ENCODE measurements at places on chromosomes 2 and 18.

GRCh38 chr18:11784674-11785304 lies 66.4 kb upstream of the CHMP1B start:
- DNase-seq = no peak

DNA sequence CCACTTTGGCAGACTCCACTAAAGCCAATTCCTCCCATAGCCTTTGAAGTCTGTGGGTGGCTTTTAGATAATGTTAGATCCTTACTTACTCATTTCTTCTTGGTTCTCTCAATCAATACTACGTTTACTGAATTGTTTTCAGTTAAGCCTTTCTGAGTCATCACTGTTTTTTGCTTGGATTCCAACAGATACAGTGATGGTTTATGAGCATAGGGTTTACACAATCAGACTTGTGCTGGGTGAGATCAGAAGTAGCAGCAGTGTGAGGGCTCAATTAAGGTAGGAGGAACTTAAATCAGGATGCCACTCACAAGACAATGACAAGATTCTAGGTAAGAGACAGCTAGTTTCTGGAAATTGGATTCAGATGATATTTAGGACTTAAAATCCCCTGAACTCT lies 297.7 kb upstream of the DOK6 start:
- no peak for DNase-seq

GRCh38 chr18:55233857-55234256 lies 274.6 kb upstream of the CCDC68 start:
- DNase-seq = no peak

- no peak for DNase-seq
Observed at GRCh38 chr18:8367217-8367988, 241.8 kb upstream of the RAB12 start.

DNA sequence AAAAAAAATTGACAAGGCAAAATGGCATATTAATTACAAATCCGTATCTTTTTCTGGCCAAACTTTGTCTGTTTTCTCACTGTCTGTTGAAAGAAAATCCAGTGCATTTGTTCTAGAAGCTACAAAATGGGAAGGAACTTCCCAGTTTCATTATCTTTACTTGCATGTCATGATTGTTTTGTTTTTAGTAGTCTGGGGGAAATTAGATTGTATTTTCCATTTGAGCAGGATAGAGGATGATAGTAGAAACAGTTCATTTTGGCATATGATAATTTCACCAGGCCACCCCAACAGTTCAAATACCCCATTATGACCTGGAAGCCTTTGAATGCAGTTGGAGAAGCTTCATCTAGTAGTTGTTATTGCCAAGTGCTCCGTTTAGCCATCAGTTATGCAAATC lies 77.5 kb upstream of the RANBP2 start:
- DNase-seq = no peak

DNA sequence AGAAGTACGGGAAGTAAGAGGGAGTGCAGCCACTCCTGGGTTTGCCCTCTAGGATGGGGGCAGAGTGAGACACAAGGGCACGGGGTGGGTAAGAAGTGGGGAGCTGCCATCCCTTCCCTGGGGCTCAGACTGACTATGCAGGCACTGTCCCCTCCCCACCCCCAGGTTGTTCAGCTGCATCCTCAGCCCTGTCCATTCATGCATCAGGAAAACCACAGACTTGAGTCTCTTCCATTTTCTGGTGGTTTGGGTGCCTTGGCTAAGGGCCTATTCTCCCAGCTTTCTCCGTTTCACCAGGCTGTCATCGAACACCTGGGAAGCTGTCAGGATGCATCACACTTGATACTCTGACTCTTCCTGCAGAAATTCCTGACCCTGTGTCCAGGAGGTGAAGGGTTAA lies 111.9 kb downstream of the TFCP2L1 start:
- no peak for DNase-seq

- DNase-seq = no peak
Observed at GRCh38 chr2:3322311-3322970, 55.2 kb downstream of the EIPR1 start.

- no peak for DNase-seq
Observed at GRCh38 chr18:51578406-51578980, 381.0 kb upstream of the MEX3C start.

- DNase-seq = no peak
Observed at GRCh38 chr18:55038162-55038561, 78.9 kb upstream of the CCDC68 start.

GRCh38 chr2:5377323-5377722 lies 314.9 kb upstream of the SOX11 start:
- no peak for DNase-seq

DNA sequence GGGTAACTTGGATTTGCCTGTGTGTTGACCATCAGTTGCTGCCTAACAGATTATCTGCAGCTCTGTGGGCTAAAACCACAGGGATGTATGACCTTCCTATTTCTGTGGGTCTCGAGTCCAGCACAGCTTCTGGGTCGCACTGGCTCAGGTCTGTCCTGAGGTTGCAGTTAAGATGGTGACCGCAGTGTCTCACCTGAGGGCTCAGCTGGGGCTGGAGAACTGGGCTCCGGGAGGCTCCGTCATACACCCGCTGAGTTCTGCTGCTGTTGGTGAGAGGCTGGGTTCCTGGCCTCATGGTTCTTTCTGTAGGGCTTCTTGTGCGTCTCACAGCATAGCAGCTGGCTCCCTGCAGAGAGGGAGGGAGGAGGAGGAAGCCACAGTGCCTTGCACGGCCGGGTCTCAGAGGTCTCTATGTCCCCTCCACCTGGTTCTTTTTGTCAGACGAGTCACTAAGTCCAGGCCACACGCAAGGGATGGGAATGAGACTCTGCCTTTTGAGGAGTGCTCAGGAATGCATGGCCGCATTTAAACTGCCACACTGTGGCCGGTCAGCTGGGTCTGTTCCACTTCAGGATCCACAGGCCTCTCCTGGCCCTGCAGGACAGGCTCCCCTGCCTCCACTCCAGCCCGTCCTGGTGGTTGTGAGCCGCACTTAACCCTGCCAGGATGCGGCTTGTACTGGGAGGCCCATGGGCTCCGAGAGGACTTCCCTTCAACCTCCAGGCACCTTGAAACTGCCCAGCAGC lies 67.2 kb downstream of the ADI1 start:
- DNase-seq = no peak

- DNase-seq = no peak
Observed at GRCh38 chr2:67684991-67685390, 287.9 kb downstream of the ETAA1 start.

- DNase-seq = no peak
Observed at GRCh38 chr18:499776-500631, 497 bp downstream of the COLEC12 start.

GRCh38 chr18:36543991-36544725 lies 246.6 kb downstream of the FHOD3 start:
- DNase-seq = no peak

DNA sequence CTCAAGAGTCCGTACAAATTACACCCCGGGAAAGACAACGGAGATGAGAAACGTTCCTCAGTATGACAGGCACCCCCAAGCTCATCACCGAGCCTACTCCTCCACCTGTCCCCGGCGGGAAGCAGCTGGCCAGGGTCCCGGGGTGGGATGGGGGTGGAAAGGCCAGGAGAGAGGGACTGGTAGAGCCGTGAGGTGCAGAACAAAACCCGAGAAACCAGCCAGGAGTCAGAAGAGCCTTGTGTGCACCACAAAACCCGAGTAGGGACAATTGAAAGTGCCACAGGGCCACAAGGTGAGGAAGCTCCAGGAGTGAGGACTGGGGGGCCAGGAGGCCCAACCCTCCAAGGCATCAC lies 75.5 kb upstream of the SALL3 start:
- DNase-seq = no peak

GRCh38 chr2:123915380-123915779 lies 109.7 kb upstream of the CNTNAP5 start:
- DNase-seq = no peak

DNA sequence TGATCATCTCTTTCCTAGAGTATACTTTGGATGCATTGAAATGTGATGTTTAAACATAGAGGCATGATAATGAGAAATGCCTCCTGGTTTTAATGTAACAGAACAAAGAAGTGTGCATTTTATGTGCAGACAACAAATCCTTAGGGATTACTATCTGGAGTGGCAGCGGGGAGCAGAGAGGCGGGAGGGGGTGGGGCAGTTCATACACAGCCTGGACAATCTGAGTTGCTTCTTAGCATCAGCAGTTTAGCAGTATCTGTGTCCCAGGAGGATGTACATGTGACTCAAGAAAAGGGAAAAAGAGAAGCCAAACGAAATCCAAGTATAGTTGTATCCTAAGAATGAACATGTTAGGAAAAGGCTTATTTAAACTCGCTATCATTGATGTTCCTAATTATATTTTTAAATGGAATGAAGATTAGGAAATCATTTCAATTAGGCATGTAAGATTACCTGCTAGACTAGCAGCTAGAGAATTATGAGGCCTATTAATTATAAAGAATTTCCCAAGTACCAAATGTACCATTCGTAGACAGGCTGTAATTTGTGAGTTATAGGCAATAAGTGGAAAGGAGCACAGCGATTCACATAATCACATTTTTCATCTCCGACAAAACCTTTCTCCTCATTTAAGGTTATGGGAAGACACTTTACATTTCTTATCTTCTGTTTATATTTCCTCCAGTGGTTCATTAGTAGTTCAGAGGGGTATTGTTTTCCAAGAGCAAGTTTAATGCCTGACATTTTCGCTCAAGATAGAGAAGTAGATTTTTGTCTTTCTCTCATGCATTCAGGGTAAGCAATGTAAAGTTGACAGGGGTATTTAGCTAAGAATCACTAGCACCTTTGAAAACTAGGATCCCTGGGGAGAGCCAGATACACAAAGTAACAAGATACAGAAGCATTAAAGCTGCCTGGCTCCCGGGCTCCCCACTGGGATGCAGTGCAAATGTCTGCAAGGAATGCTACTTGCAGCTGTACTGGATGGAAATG lies 141.3 kb upstream of the NOSTRIN start:
- no peak for DNase-seq

- DNase-seq = no peak
Observed at GRCh38 chr18:9435041-9435440, 40.3 kb upstream of the RALBP1 start.

DNA sequence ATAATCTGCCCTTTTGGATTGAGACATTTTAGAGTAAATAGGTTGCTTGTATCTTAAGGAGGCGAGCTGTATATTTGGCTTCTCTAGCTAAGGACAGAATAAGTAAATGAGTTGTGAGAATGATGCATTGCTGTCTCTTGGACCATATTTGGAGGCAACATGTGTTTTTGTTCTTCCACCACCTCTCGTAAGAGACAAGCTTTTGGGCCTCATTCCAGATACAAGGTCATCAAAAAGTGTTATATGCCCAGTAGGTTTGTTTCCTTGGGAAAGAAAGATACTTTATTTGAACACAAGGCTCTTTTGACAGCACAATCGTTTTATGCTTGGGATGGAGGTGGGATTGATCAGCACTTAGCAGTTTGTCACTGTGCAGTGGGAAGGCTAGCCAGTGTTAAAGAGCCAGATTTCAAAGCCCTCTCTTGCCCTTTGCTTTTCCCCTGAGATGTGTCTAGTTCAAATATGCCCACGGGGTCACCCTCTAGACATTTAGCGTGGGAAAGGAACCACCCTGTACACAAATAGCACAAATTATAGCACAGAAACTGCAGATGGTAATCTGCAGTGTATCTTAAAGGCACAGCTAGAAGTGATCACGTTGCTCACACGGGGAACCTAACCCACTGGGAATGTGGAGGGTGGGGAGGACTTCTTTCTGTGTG lies 131.3 kb downstream of the MAP4K4 start:
- no peak for DNase-seq

DNA sequence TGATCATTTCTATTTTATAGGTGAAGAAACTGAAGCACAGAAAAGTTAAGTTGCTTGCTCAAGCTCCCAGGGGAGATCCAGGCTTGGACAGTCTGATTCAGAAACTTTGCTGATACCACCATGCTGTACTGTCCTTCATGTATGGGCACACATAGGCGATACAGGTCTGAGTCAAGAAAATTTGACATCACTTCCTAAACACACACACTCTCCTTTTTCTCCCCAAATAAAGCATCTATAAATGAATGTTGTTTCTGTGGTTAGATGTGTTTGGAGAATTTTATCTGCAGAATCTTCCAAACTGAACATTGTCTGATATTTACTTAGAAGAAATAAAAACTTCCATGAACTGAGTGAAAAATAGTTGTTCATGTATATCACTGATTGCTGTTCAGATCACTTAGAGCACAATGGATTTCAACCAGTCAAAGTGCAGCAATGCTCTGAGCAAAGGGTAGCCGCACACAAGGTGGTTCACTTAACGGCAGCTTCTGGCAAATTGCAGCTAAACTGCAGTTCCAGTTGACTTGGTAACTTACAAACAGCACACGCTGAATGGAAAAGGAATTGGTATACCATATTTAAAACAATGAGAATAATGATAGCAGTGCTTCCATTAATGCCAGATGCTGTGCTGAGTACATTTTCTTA lies 10.0 kb upstream of the AGFG1 start:
- DNase-seq = no peak

GRCh38 chr18:8368512-8369217 lies 240.6 kb upstream of the RAB12 start:
- DNase-seq = no peak

DNA sequence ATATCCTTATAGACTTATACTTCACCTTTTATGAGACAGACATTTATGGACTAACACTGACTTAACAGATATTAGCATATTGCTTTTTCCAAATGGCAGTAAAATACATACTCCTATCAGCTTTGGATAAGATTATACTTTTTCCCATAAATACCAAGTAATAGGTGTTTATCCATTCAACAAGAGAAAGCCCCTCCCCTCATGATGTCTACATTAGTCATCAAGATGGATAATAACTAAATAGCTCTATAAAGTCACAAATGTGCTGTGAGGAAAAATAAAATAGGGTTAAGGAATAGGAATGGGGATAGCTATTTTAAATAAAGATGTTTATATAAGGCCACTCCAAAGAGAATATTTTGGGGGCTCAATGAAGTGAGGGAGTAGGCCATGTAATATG lies 39.4 kb downstream of the CSRNP3 start:
- DNase-seq = no peak

All from activated gamma-delta T cell (primary cell).